Stimulated activated naive CD8-positive, alpha-beta T cell treated with anti-CD3 and anti-CD28 coated beads, Interleukin-15, amount 100 ng/mL, for 72 hours (primary cell): ENCODE measurements at places on chromosomes 3 and 15.

DNA sequence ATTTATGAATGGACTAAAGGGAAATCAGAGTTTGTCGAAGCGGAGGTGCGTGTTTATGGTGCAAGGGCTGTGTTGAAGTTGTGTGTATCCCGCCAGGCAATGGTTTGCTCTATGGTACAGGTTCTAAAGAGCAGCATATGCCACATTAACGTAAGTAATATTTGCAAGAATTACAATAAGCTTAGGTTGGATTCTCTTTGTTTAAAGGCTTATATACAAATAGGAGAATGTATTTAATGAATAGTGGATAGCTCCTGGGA is 800 bp downstream of the EPHA3 start:
- DNase-seq = no peak

- DNase-seq = no peak
Measured at GRCh38 chr3:167733961-167734497, 663 bp downstream of the PDCD10 start.

DNA sequence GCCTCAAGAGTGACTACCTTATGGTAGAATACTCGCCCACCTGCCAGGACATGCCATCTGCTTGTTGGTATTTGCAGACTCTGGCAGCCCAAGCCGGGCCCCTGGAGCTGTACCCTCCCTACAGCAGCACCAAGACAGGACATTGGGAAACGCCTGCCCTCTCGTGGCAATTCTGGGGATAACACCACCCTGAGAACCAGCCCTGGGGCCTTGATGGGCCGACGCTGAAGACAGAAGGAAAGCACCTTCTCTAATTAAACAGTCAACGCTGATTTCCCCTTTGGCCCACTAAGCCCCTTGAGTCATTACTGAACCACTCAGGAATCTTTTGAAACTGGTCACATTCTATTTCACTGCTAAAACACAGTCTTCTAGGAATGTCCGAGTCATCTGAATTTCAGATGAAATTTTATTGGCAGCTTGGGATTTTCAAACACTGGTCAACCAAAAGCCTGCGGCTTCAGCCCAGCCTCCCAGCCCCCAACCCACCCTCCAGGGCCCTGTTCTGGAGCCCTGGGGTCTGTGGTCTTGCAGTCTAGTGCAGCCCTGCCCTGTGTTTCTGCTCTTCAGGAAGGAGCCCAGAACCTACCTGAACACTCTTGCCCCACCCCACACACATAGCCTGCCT is 91.3 kb downstream of the TMEM266 start:
- DNase-seq = peak; percentile 86

- DNase-seq = no peak
Measured at GRCh38 chr15:60616147-60616546, 137.2 kb upstream of the ICE2 start.

DNA sequence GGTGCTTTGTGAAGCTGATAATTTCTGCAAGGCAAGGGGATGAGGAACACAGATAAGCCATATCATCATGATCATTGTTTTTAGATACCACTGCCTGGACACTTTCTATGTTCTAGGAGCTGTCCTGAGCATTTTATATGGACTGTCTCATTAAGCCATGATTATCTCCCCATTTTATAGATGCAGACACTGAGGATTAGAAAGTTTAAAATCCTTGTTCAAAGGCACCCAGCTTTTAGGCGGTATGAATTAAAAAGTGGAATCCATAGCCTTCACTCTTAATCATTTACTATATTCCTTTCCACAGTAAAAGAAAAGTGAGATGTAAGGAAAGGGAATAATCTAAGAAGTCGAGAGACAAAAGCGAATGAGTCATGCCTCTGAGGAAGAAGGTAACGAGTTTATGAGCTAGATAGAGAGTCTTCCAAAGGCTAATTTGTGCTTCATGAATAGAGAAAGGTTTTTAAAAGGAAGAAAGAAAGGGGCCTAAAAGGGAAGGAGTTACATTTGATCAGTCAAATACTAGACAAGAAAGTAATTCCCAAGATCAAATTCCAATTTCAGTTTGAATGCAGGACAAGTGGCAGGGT is 856.0 kb downstream of the FHIT start:
- no peak for DNase-seq

GRCh38 chr3:149523512-149524299 is 49.2 kb downstream of the TM4SF4 start:
- no peak for DNase-seq

DNA sequence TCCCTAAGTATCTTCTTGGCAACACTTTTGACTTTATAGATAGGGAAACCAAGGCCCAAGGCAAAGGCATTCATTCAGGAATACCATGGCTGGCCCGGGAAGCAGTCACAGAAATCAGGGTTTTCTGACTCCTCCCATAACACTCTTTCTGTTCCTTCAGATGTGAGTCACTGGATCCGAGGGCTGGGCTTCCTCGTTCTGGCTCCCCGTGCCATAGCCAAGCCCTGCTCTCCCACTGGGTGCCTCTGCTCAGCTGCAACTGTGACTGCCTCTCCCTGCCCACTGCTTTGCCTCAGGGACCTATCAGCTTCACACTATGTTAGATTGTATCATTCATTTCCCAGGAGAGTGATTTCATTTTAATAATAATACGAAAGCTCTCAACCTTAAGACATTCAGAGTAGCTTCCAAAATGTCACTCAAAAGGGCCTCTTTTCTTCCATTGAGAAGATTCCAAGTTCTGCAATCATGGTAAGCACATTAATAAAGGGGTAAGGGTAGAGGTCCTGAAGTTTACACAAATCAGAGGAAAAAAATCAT is 50.2 kb downstream of the GABRB3 start:
- no peak for DNase-seq

DNA sequence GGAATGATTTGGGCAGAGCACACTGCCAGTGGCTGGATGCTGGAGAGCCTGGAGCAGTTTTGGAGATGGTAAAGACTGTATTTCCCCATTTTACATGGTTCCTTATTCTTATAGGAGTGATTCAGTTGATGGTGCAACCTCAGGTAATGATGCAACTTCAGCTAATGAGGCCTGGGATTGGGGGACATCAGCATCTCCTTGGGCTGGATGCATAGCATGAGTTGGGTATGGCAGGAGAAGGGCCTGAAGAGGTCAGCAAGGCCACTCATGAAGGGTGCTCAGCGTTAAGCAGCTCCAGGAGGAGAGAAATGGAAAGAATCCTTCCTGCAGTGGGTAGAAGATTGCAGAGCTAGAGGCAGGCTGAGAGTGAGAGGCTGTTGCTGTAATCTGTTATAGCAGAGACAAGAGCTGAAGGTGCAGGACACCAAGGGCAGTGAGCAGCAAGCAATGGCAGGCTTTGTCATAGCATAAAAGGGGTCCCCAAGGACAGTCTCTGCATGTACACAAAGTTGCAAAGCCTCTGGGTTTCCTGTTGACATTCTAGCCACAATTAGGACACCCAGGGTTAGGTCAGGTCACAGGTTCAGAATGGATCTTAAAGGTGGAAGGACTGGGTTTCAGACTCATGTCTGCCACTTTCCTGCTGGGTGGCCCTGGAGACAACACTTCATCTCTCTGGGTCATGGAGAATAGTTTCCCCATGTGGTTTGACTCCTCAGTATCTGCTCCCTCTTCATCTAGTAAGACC is 29.5 kb upstream of the SNRK start:
- no peak for DNase-seq

GRCh38 chr3:137770835-137771399 is 6.8 kb downstream of the SOX14 start:
- DNase-seq = no peak

DNA sequence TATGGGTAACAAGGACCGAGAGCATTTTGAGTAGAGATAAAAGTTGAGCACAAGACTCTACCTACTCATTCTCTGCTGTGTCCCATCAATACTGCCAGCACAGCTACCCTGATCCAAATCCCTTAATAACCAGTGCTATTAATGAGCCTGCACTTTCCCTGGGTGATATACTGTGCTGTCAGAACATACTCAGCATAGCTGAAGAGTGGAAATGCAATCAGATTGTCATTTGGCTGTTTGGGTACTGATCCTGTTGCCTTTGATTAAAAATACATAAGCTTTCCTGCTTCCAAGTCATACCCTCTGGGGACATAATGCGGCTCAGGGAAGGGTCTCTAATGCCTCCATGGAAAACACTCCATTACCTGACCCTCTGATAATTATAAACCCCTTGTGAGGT is 917.5 kb downstream of the SQOR start:
- no peak for DNase-seq

DNA sequence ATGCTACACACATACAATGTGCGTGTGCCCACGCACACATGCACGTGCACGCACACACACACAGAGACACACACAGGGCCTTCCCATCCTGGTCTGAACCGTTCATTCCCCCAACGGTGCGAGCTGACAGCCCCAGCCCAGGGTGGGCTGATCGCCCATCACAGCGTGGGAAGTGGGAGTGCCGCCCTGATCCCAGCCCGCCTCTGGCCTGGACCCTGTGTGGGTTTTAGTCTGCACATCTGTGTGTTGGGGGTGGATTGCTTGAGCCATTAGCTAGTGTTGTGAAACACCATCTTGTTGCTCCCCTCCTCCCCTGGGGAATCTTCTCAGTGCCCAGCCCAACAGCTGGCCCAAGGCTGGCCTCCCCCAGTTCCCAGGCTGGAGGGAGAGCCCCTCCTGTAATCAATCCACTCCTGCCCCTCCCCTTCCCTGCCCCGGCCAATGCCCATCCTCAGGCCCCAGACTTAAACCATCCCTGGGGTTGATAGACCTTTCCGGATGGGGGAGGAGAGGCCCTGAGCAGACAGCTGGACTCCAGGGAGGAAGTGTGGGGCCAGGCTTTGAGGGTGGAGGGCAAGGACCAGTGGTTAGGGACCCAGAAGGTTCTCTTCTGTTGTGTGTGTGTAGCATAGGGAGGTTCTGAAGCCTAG is 8.3 kb downstream of the SEMA3G start:
- no peak for DNase-seq

- no peak for DNase-seq
Measured at GRCh38 chr3:57942872-57943283, 65.3 kb upstream of the FLNB start.

GRCh38 chr3:108527109-108527508 is 16.7 kb upstream of the MYH15 start:
- no peak for DNase-seq

- no peak for DNase-seq
Measured at GRCh38 chr15:27792756-27793264, 306.3 kb downstream of the OCA2 start.

- no peak for DNase-seq
Measured at GRCh38 chr15:52683580-52683979, 4.4 kb upstream of the ATOSA start.

DNA sequence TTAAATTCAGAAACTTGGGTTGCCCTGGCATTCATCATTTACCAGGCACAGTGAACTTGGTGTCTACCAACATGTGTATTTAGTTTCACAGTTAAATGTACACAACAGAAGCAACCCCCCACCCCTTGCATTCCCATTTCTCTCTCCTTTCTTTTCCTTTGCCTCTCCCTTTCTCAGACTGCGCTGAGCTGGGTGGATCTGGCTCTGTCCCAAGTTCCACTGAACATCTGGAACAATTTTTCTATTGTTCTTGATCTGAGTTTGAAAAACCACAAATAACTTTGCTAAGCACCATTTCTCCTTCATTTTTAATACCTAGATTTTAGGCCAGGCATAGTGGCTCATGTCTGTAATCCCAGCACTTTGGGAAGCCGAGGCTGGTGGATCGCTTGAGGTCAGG is 242.2 kb downstream of the ABHD5 start:
- no peak for DNase-seq

DNA sequence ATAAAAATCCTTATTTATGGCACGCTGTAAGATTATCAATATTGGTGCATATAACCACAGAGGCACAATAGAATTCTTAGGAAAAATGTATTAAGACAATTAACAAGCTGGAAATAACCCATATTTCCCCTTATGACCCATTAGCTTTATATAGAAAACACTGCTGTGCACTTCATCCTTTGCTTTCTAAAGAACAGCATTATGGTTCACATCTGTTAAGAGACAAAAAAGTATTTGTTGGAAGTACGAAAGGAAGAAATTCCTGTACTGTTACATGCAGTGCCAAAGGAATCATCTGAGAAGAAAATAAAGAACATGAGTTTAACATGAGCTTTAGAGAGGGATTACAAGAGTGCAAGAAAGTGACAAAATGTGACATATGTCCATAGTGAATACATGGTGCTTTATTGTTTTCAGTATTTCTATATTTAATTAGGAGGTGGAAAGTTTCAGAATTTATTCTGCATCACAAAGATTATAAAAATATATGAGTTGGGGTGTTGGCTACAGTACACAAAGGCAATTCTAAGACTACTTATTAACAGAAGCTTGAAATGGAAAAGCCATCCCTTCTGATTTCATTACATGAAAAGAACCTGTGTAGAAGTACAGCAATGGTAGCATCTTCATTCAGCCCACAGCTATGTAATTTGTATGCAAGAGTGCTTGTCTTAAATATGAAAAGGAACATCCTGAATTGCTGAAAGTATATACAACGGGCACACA is 6.8 kb downstream of the UBE3A start:
- no peak for DNase-seq

DNA sequence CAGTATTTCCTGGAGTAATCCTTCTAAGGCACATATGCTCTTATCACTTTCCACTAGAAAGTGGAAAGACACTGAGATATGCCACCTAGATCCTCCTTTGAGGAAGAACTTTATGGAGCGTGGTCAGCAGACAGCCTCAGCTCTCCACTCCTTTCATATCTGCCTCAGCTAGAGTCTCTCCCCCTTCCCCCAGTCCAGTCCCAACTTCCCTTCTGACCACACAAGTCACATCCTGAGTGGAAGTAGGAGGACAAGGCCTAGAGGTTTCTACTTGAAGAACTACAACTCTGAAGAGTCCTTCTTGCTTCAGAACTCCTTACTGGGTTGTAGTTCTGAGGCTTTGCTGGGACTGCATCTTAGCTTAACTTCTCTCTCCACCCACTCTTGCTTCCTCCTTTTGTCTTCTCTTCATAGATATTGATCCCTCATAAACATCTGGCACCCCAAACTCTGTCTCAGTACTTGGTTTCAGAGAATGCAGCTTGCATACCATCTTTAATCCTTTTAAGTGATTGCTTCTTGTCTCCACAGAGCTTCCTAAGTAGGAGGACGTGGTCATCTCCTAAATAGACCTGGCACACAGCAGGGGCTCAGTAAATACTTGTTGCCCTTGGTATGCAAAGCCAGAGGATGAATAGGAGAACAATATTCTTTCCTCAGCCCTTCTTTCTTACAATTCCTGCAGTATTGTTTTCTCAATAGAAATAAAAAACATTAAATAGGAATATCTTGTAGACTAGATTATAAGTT is 109.6 kb downstream of the OXSM start:
- no peak for DNase-seq

DNA sequence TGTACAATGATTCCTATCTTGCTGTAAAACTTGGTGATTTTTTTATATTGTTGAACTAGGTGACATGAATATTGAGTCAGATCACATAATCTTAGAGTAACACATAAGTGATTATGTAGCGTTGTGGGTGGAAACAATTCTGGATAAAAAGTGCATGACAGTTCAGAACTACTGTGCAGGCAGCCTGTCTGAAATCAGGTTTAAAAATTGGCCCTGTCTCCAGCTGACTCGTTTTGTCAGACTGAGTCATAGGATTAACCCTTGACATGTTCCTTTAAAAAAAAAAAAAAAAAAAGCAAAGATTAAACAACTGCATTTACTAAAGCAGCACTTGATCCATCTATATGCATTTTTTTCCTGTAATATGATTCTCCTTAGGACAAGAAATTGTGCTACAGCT is 160.0 kb upstream of the CGNL1 start:
- DNase-seq = no peak

- no peak for DNase-seq
Measured at GRCh38 chr3:45487508-45487907, 99.1 kb downstream of the LARS2 start.
